Small intestine (tissue), 16 donors: ENCODE measurements at places on chromosomes 7 and 10.

GRCh38 chr10:108808228-108808627 is 1115.1 kb downstream of the XPNPEP1 start:
- no peaks in the 10 kb centered on the region for H3K27me3 ChIP-seq
- no peaks in the 10 kb centered on the region for H3K4me1 ChIP-seq
- no peak for DNase-seq
- no peak overlapping the region for H3K27ac ChIP-seq

DNA sequence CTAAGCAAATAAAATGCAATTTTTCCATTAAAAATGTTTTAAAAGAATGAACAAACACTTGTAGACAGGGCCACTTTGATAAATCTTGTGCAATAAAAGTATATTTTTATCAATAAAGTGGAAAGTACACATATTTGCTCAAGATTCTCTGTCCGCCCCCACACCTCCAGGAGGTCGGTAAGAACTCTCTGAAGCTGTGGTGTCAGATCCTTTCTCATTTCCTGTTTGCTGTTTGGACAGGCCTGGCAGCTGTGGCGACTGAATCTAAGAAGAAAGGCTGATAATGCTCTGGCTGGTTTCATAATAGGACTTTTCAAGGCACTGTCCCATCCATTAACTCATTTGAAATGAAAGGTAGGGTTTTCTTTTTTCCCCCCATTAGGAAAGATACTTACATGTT is 15.3 kb upstream of the ASB4 start:
- no peak overlapping the region for H3K27ac ChIP-seq
- H3K27me3 ChIP-seq = no peaks in the 10 kb centered on the region
- no peak overlapping the region for H3K4me3 ChIP-seq
- H3K36me3 ChIP-seq = no peaks in the 10 kb centered on the region
- DNase-seq = peak; percentile 46

DNA sequence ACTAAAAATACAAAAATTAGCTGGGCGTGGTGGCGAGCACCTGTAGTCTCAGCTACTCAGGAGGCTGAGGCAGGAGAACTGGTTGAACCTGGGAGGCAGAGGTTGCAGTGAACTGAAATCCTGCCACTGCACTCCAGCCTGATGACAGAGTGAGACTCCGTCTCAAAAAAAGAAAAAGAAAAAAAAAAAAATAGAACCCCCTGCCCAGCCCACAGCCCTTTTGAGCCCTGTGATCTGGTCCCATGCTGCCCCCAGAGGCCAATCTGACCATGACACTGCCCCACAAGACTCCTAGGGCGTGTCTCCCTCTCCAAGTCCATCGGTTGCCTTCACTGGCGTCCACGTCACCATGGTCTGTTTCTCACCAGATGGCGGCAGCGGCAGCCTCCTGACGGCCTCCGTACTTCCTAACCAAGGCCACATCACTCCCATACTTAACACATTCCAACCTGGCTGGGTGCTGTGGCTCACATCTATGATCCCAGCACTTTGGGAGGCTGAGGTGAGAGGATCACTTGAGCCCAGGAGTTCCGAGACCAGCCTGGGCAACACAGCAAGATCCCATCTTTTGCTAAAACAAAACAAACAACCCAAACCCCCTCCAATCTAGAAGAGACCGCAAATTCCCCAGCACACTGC is 18.0 kb downstream of the STX1A start:
- DNase-seq = peak; percentile 82
- peaks cover 7% of the 10 kb centered on the region for H3K36me3 ChIP-seq
- H3K4me1 ChIP-seq = peaks cover 44% of the 10 kb centered on the region
- H3K27ac ChIP-seq = peak overlapping the region; percentile 88
- H3K4me3 ChIP-seq = no peak overlapping the region
- no peaks in the 10 kb centered on the region for H3K27me3 ChIP-seq

DNA sequence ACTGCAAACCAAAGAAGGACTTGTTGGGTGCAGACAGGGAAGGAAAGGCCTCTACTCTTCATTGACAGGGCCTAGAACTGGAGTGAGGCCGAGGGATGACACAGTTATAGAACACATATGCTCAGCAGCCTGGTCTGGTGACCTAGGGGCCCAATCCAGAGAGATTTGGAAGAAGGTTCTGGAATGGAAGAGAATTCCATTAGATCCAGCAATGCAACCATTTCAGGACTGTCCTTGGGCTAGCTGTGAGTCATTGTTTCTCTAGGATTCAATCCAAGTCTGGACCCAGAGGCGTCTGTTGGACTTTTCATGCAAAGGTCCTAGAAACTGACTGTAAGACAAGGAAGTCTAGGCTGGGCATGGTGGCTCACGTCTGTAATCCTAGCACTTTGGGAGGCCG is 59.2 kb downstream of the WIPF3 start:
- peak; percentile 44 for DNase-seq
- no peak overlapping the region for H3K4me3 ChIP-seq
- no peaks in the 10 kb centered on the region for H3K27me3 ChIP-seq
- no peak overlapping the region for H3K27ac ChIP-seq

GRCh38 chr7:98509836-98510235 is 107.2 kb upstream of the NPTX2 start:
- no peaks in the 10 kb centered on the region for H3K27me3 ChIP-seq
- no peak overlapping the region for H3K27ac ChIP-seq
- H3K4me3 ChIP-seq = no peak overlapping the region
- H3K4me1 ChIP-seq = no peaks in the 10 kb centered on the region
- no peak for DNase-seq
- no peaks in the 10 kb centered on the region for H3K36me3 ChIP-seq

DNA sequence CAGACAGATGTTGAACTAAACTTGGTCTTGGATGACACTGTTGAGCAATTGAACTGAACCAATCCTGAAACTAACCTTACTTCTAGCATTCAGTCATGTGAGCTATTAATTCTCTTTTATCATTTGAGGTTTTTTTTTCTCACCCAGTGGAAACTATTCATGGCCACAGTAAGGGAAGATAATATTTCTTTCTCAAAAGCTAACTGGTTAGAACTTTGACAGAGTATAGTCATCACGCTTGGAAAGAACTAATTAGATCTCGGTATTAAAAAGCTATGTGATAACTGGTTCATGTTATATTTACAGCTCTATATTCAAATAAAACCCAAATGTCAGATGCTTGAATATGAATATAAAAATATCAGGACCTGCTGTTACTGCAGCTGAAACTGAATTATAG is 89.5 kb downstream of the OTUD1 start:
- no peaks in the 10 kb centered on the region for H3K36me3 ChIP-seq
- H3K4me3 ChIP-seq = no peak overlapping the region
- no peak overlapping the region for H3K27ac ChIP-seq
- DNase-seq = no peak

DNA sequence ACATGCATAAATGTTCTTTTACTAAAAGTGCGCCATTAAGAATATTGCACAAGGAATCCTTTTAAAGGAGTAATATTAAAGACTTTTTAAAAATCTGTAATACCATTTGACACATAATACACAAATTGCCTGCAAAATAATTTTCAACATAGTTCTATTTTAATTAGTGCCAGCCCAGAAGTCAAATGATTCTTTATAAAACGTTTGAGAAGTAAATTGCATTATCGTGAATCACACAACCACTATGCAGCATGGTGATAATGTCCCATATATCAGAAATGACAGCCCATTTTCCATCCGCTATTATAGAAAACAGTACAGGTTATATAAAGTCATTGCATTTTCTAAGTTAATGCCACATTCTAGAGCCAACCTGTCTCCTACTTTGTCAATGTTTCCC is 324.0 kb downstream of the IPMK start:
- H3K27ac ChIP-seq = no peak overlapping the region
- no peaks in the 10 kb centered on the region for H3K4me1 ChIP-seq
- no peak overlapping the region for H3K4me3 ChIP-seq

DNA sequence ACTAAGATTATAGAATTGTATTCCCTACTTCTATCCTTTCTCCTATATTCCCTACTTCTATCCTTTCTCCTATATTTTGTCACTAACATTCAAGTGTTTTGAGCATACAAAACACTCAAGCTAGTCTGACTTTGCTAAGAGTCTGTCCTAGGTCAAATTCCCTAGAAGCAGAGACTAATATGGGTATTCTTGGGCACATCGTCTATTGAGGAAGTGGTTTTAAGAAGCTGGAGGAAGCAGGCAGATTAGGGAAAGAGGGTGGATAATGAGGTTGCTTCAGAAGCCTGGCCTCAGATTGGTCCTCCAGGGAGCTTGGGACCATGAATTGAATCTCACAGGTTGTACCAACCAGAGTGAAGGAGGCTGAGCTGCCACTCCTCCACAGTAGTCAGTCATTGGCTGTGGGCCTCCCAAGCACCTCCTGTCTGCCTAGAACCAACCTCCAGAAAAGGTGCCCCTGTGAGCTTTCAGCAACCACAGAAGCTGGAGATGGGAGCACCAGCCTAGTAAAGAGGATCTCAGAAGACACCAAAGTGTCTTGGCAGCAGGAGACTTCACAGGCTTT is 295.9 kb upstream of the PHF14 start:
- H3K4me1 ChIP-seq = no peaks in the 10 kb centered on the region
- H3K4me3 ChIP-seq = no peak overlapping the region
- no peaks in the 10 kb centered on the region for H3K36me3 ChIP-seq

DNA sequence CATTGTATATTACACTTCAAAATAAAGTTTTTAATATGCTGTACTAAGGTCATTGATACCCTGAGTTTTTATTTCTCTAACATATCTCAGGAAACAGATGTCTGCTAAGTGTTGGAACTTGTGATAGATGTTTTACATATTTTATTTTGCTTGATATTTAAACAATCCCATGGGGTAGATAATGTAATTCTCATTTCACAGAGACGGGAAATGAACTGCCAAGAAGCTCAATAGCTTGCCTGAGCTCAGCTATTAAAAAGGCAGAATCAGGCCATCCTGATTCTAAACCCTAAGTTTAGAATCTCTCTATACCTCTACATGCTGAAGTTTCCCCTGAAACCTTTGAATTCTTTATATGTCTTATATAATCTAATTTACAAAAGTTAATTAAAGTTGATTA is 126.3 kb downstream of the LRRC18 start:
- H3K36me3 ChIP-seq = no peaks in the 10 kb centered on the region
- H3K27me3 ChIP-seq = no peaks in the 10 kb centered on the region
- DNase-seq = no peak
- H3K4me3 ChIP-seq = no peak overlapping the region
- H3K27ac ChIP-seq = no peak overlapping the region
- no peaks in the 10 kb centered on the region for H3K4me1 ChIP-seq

DNA sequence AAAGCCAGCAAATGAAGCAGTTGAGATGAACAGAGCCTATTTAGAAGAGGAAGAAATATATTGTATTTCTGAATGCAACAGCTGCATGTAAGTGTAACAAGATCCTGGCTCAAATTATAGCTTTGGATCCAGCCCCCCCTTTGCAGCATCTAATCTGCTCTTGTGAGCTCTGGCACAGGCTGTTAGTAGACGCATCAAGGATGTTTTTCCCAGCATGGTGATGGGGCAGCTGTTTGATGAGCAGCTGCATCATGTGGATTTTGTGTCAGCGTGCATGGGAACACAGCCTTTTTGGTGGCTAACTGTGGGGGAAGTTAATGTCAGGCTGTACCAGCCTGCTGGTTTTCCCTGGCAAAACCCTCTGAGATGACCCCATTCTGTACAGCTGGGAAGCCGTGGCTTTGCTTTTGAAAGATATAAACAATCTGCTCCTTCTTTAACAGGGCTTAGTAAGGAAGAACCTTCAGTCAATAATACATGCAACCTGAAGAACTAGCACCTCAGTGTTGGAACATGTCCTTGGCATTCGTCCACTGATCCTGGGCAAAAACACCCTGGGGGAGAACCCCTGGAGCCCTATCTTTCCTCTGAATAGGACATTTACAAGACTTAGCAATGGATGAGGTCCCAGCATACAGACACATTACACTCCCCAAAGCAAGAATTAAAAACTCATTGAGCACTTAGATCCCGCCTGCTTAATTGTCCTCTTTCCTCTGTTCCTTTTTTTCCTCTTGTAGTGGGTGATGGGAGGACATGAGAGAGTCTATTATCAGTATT is 70.6 kb downstream of the NPS start:
- no peaks in the 10 kb centered on the region for H3K27me3 ChIP-seq
- DNase-seq = no peak
- H3K27ac ChIP-seq = no peak overlapping the region
- H3K36me3 ChIP-seq = no peaks in the 10 kb centered on the region
- H3K4me1 ChIP-seq = no peaks in the 10 kb centered on the region

- no peaks in the 10 kb centered on the region for H3K36me3 ChIP-seq
- no peaks in the 10 kb centered on the region for H3K4me1 ChIP-seq
- DNase-seq = no peak
- H3K27me3 ChIP-seq = no peaks in the 10 kb centered on the region
Measured at GRCh38 chr7:50729962-50730361, 52.7 kb downstream of the GRB10 start.
